ENCODE measurements at places on chromosomes 1 and 21.

GRCh38 chr1:50742523-50742922, 217.5 kb downstream of the FAF1 start:
- no peak for DNase-seq

GRCh38 chr1:59375321-59376220, 78.7 kb downstream of the FGGY start:
- no peak for DNase-seq

- no peak for DNase-seq
Measured at GRCh38 chr1:167510244-167510643, 8.1 kb downstream of the CD247 start.

DNA sequence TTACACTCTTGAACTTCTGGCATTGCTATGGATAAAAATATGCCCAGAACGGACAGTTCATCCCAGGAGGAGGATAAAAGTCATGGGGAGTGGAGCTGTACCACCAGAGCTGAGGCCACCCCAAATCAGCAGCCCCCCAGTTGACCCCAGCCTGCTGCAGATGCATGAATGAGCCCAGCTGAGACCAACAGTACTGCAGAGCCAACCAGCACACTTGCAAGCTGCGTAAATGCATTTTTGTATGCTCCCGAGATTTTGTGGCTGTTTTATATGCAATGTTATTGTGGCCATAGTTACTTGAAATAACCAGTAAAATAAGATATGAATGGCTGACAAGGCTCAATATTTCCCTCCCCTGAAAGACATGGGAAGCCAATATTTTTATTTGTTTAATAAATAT, 264.6 kb downstream of the DUSP10 start:
- DNase-seq = no peak

DNA sequence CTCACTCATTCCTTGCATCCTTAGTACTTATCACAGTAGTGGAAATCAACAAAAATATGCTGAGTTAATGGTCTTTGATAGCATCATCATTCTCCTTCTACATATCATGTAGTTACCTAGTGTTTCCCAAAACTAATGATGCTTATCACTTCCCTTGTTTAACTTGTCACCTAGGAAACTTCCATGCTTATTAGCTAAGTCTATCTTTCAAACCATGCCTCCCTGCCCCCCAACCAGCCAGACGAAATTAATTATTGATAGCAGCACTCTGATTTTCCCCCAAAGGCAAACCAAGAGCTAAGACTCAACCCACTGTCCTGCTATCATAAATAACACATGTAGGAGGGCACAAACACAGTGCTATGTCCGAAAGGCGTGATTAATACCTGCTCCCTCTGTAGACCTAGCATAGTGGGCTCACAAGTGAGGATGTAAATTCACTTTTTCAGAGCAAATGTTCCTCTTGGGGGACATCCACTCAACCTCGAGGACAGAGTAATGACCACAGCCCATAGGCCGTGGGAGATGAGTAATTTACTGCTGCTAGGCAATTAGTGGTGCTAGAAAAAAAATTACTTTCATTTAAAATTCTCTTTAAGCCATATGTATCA, 25.8 kb upstream of the LPAR3 start:
- no peak for DNase-seq

DNA sequence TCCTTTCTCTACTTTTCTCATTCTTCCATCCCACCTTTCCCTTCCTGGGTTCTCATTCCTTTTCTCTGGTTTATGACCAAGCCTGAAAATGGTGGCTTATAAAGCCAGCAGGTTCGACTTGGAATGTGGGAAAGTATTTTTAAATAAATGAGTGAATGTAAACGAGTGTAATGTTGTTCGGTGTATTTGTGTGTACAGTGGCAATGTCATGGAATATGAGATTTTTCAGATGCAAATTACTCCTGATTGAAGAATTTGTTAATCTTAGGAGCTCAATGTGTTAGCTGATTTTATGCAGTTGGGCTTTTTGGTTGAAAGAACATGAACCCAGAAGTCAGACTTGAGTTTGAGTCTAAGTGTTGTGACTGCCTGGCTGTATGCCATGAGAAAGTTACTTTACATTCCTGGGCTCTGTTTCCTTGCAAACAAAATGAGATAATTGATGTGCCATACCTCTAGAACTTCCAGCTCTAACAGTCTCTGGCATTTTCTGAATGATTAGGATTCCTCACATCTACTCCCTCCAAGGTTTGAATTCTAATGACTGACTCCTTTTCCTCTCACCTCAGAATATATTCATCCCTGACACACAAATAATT, 6.6 kb downstream of the SGIP1 start:
- no peak for DNase-seq

- peak; percentile 81 for DNase-seq
Measured at GRCh38 chr1:11907275-11908094, 18.7 kb downstream of the KIAA2013 start.

GRCh38 chr1:38502758-38503157, 356.8 kb downstream of the RRAGC start:
- no peak for DNase-seq

GRCh38 chr1:116230712-116231111, 119.5 kb downstream of the MAB21L3 start:
- no peak for DNase-seq

- DNase-seq = no peak
Measured at GRCh38 chr1:98102345-98103030, 181.7 kb upstream of the DPYD start.

- no peak for DNase-seq
Measured at GRCh38 chr1:219149009-219149577, 24.6 kb upstream of the LYPLAL1 start.

GRCh38 chr1:24186031-24186710, 918 bp downstream of the IFNLR1 start:
- DNase-seq = no peak

- DNase-seq = no peak
Measured at GRCh38 chr1:37153116-37154100, 119.1 kb upstream of the GRIK3 start.

- DNase-seq = no peak
Measured at GRCh38 chr1:36651176-36651910, 168.6 kb upstream of the CSF3R start.

GRCh38 chr1:40668769-40669525, 3.5 kb upstream of the RIMS3 start:
- DNase-seq = peak; percentile 77

GRCh38 chr21:38166173-38166535, 90.6 kb upstream of the KCNJ15 start:
- no peak for DNase-seq

DNA sequence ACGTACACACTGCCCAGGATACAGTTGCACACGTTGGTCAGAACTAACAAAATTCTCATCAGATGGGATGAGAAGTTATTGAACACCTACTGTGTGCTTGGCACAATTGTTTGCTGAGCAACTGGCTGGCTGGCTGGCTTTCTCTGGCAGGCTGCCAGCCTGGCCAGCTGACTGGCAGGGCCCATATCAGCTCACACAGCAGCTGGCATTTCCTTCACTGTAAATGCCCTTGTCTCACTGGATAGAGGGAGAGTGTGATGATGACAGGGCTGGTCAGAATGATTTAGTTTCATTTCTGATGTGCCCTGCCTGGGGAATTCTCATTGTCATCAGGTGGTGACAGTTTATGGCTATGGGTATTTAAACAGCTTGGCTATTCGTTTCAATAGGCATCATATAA, 15.8 kb downstream of the CAMK2N1 start:
- DNase-seq = no peak

DNA sequence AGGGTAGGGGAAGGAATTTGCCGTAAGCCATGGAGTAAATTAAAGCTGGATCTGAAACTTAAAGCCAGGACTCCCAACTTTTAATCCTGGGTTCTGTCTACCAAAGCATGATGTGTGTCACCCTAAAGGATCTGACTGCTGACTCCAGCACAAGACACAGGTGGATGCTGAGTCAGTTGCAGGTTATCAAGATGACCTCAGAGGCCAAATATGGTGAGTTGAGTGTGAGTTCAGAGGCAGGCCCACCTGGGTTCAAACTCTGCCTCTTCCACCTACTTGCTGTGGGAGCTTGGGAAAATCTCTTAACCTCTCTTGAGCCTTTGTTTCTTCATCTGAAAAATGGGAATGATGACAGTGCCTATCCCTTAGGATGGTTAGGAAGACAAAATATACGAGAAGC, 16.7 kb upstream of the LDLRAP1 start:
- DNase-seq = no peak

GRCh38 chr1:56965916-56966697, at the start of gene C8B:
C8B (minus strand) TSS chr1:56966015; CDS start chr1:56965948, 67 bp downstream.
- DNase-seq = no peak

DNA sequence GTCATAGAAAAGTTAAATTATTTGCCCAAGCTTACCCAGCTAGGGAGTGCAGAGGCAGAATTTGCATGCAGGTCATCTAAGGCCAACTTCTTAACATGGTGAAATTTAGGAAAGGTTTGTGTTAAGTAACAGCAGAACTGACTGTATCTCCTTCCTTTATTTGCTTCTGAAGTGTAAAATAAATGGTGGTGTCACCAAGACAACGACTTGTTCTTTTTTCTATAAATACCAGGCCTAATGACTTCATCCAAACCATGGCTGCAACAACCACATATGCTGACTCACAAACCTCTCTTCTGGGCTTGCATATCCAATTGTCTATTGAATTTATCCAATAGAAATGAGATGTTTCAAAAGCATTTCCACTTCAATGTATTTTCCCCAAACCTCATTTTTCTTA, 19.1 kb downstream of the COL24A1 start:
- no peak for DNase-seq

DNA sequence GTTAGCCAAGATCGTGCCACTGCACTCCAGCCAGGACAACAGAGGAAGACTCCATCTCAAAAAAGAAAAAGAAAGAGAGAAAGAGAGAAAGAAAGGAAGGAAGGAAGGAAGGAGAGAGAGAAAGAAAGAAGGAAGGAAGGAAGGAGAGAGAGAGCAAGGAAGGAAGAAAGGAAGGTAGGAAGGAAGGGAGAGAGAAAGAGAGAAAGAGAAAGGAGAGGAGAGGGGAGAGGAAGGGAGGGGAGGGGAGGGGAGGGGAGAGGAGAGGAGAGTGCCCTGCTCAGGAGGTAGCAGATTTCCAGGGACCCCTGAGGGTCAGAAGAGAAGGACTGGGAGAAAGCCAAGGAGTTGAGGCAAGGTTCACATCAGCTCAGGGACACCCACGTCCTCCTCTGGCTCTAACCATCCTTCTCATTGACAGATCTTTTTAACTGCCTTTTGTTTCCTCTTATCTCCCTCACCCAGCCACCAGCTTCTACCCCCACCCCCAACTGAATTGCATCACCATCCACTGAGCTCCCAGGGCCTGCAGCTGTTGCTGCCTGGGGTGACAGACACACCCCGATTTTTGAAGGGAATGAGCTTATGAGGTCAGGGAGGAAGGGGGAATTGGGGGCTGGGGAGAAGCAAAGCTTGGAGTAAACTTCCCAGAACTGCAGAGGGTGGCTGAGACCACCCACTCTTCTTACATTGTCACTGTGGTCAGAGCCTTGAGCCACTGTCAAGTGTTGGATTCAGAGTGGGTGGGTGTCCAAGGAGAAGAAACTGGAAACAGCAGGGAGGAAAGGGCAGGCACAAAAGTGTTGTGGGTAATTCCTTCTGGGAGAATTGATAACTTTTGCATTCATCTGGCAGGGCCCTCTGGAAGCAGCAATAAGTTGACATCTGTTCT, 91.6 kb downstream of the GLUL start:
- no peak for DNase-seq

DNA sequence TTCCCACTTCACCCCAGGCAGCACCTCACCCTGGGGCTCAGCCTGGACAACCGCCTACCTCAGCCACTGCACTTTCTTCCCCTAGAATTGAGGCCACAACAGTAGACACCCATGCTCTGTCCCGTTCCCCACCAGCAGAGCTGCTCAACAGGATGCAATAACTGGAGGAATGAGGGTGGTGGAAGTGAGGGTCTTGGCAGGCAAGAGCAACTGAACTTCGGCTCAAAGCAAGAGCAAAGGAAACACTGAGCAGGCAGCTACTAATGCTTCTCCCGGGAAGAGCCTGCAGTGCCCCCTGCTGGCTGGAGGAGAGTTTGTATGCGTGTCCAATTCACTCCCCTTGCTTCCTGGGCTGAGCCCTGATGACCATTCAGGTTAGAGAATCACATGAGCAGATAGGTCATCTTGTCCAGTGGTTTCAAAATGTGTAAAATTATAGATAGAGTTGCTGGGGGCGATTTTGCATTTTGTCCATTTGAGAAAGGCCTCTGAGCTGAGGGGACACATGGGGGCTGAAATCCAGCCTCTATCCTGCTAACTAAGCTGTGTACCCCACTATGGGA, 13.9 kb downstream of the NT5C1A start:
- peak; percentile 62 for DNase-seq

DNA sequence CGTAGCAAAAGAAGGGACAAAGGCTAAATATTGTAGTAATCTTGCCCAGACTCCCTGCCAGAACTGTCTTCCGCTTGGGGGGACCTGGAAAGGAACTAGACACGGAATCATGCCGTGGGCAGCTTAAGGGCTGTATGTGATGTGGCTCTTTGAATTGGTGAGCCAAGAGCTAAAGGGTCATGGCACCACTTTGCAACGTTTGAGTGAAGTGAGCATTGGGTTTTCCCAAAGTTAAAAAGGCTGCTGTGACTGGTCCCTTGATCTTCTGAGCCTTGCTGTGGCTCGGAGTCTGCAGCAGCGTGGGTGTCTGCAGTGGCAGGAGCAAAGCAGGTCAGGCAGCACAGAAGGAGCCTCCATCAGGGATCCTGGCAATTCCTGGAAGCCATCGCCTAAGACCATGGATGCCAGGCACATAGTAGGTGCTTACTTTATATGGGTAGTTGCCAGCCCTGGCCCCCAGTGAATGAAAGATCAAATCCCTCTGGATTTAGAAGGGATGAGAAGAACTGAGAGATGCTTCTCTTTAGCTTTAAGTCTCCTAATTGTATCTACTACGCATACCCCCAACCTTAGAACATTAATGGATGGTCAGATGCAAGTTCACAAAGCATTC, 1.8 kb downstream of the SMYD2 start:
- no peak for DNase-seq

DNA sequence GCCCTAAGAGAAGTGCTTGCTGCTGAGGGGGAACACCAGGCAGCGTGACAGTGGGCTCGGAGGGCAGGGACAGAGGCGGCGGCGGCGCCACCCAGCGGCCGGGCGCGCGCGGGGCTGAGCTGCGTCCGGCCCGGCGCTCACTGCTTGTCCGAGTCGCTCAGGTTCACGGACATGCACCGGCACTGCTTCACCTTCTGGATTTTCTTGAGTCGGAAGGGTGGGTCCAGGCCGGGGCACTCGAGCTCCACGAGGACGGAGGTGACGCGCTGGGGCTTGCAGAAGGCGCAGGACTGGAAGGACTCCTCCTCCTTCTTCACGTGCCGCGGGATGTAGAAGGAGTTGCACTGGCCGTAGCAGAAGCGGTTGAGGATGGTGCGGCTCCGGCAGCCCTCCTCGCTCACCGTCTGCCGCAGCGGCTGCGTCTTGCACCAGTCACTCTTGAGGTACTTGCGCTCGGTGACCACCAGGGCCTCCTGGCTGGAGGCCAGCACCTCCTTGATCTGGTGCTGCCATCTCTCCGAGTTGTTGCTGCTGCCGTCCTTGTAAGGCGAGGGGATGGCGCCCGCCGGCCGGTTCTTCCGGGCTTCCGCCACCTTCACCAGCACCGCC, 119.0 kb downstream of the GREM2 start:
- DNase-seq = no peak
